ENCODE measurements at places on chromosomes 12 and 14.

- DNase-seq = no peak
Measured at GRCh38 chr12:104929977-104930376, 28.1 kb downstream of the SLC41A2 start.

DNA sequence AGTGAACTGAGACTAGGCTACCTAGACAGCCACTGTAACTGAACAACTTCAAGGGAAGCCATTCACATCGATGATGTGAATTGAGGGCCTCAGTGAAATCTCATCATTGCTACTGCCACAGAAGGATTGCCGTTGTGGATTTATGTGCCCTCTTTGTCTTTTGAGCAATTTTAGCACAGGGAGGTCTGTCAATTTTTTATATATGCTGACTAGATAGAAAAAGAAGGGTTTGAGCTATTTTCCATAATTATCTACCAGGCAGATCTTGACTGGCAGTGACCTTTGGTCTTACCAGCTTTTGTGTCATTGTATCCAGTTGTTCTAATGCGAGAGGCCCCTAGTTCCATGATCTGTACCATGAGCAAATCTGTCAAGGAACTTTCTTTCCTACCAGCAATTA lies 179.4 kb downstream of the ERC1 start:
- no peak for DNase-seq

- no peak for DNase-seq
Measured at GRCh38 chr12:5723071-5723470, 222.0 kb downstream of the ANO2 start.

GRCh38 chr14:99627510-99628381 lies 17.2 kb upstream of the HHIPL1 start:
- no peak for DNase-seq

GRCh38 chr12:130870442-130871285 lies 1.2 kb upstream of the RAN start:
- DNase-seq = peak; percentile 56

DNA sequence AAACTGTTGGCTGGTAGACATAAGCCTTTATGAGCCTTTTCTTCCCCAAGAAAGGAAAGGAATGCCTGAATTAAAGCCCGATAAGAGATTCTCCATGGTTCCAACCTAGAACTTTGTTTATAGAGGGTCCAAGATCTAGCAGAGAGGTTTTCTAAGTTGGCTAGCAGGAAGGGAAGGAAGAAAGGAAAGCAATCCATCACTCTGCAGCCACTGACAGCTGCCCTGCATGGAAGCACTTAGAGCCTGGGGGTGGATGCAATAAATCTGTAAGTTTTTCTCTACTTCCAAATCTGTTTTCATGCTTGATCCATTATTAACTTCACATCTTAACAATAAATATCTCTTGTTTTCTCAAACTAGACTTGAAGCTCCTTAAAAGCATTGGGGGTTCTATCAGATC lies 224.4 kb downstream of the KSR2 start:
- no peak for DNase-seq

DNA sequence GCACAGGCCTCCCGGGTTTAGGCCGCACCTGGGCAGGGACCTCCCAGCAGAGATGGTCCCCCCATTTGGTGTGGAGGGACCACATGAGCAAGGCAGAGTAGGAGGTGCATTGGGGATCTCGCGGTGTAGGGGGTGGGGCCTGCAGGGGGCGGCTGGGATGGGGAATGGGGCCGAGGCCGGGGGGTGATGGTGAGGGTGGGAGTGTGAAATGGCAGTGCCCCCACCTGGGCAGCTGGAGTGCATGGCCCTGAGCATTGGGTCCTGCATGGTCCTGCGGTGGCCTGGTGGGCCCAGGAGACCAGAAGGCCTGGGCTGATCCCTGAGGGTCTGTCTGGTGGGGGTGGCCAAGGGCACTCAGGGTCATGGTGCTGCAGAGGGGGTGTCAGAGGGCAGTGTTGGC lies 111.8 kb downstream of the KIF26A start:
- no peak for DNase-seq

- DNase-seq = no peak
Measured at GRCh38 chr12:106594447-106594846, 11.6 kb downstream of the RFX4 start.

- DNase-seq = no peak
Measured at GRCh38 chr14:37796703-37797416, 201.4 kb downstream of the TTC6 start.

DNA sequence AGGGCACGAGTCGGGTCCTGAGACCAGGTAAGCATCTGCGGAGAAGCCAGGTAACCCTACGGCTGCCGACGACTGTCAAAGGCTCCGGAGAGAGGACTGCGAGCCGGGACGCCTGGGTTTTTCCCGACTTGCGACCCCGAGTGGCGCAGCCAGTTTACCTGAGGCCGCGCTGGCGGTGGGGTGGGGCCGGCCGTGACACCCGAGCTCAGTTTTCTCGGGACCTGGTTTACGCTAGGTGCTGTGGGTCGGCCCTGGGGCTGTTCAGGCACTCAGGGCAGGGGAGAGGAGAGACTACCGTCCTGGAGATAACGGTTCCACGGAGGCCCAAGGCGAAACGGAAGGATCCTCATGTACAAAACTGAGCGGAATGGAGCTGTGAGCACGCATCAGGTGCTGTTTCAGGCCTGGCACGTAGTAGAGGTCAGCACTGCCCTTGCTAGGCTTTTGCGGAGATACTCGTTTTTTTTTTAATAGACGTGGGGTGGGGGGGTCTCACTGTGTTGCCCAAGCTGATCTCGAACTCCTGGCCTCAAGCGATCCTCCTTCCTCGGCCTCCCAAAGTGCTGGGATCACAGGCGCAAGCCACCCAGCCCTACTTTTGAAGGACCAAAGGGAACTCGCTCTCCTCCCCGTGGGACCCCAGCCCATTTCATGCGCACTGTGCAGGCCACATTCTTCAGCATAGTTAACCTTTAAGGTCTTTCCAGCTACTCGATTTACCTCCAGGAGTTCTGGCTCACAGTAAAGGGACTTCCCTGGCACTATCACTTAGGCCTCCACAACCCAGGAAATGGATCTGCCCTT lies 471 bp downstream of the MTRFR start:
- DNase-seq = no peak

DNA sequence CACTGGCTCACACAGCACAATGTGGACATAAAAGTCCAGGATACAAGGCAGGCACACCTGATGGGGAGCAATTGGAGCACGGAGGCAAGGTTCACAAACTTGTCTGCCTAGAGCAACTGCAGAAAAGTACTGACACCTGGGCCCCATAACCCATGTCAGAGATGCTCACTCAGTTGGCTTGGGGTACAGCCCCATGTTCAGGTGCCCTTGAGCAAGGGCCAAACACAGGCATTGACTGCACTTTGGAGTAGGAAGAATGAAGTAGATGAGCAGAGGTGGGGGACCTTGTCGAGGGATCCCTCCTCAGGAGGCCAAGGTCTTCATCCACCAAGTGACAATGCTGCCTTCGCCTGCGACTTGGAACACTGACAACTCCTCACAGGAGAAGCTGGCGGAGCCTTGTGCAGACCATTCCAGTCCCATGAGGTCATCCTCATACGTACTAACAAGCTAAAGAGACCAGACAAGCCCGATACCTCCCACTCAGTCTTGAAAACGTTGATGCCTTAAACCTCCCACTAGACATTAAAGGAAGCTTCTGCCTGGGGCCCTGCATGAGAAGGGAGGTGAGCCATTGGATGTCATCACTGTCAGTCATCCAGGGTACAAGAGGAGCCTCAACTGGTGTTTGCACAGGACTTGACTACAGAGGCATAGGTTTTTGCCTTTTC lies 42.5 kb upstream of the C14orf180 start:
- no peak for DNase-seq

GRCh38 chr14:33282331-33283230 lies 343.9 kb downstream of the NPAS3 start:
- no peak for DNase-seq

DNA sequence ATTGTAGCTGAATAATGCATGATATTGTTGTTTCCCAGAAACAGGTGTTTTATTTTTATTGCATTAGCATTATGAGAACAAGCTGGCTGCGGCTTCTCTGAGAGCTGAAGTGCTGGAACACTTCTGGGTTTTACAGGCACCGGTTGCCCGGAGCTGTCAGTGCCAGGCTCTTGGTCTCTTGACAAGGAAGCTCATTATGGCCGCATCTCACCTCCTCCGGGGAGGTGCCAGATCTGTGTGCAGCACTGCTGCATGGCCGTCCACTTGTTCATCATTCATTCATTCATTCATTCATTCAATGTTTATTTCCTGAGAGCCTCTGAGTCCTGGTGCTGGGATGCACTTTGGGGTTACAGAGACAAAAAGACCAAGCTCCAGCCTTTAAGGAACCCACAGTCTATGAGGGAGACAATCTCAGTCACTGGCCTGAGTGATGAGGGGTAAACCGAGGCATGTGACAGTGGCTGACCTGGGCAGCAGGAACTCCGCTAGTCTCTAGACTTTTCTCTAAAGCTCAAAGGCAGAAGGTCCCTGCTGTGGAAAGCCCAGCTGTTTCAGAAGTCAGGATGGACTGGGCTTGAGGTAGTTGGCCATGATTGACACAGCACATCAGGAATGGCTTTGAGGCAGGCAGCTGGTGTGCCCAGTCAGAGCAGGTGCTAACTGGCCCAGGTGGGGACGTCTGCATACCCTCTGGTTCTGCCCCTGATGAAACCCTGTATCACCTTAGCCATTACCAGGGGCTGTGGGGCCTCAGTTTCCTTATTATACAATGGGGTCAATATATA lies 181.0 kb downstream of the ADGRD1 start:
- DNase-seq = peak; percentile 20

GRCh38 chr14:24080888-24081738 lies 9.8 kb downstream of the CPNE6 start:
- DNase-seq = no peak

- no peak for DNase-seq
Measured at GRCh38 chr12:3173008-3173553, 95.9 kb downstream of the TSPAN9 start.

DNA sequence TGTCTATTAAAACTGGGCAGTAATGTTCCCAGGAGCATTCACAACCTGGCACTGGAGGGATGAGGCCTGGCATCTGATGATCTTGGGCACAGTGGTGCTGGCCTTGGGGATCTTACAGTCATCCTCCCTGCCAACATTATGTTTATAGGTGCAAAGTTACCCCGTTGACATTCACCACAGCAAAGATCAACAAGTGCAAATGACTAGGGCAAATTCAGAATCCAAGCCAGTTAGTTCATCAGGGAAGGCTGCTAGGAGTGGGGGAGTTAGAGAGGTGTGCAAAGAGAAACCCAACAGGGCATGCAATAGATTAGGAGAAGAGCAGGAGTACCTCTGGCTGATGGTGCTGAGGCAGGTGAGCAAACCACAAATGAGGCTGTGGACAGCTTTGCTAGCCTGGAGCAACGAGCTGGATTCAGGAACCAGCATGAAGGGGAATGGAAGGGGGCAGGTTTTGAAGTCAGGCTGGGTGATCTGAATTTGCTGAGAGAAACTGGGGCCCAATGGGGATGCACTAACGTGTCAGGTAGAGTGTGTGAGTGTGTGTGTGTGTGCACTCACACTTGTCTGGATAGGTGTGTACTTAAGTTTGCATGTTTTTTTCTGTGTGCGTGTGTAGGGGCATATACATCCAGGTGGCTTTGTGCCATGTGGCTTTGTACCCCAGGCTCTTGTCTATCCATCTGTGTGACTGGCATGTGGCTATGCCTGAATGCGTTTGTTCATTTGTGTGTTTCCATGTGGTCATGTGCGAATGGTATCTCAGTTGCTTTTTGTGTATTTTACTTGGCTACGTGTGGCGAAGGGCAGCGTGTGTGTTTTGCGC lies 1.6 kb downstream of the CISTR start:
- no peak for DNase-seq

- no peak for DNase-seq
Measured at GRCh38 chr12:93624595-93625294, 52.3 kb downstream of the SOCS2 start.

DNA sequence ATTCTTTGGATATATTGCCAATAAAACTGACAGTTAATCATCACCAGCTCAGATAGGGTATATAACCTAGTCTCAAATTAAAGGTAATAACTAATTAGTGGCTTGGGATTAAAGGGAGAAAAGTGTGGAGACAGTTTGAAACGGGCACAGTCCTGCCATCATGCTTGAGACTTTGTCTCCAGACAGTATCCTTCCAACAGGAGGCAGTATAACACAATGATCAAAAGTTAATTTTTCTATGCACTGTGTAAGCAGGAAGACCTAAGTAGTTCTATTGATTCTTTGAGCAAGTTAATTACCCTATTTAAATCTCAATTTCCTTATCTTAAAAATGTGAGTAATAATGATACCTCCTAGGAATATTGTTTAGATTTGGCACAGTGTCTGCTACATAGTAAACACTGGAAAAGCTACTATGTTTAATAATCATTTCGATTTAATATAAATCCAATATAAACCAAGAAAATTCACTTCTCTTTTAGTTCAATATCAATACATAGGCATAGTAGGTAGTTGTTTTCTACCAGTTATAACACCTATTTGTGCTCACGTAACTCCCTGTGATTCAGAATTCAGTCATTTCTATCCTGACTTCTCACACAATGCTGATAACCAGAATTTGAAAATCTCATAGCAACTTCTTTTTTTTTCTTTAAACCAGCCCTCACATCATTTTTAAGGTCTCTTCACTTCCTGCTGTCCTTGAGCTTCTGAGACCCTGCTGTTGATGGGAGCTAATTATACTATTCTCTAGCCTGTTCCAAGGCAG lies 53.7 kb downstream of the GALNT4 start:
- no peak for DNase-seq

DNA sequence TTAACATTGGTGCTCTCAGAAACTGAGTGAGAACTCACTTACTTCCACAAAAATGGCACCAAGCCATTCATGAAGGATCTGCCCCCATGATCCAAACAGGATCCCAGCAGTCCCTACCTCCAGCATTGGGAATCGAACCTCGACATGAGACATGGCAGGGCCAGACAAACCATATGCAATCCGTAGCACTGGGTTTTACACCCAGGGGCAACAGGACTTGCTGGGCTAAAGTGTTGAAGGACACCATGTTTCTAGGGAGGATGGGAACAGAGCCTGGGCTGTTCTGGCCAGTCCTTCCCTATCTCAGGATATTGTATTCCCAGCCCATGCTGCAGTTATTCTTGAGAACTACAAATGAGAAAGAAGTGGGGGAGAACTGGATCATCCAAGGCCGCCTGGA lies 36.6 kb downstream of the SERPINA3 start:
- peak; percentile 5 for DNase-seq

DNA sequence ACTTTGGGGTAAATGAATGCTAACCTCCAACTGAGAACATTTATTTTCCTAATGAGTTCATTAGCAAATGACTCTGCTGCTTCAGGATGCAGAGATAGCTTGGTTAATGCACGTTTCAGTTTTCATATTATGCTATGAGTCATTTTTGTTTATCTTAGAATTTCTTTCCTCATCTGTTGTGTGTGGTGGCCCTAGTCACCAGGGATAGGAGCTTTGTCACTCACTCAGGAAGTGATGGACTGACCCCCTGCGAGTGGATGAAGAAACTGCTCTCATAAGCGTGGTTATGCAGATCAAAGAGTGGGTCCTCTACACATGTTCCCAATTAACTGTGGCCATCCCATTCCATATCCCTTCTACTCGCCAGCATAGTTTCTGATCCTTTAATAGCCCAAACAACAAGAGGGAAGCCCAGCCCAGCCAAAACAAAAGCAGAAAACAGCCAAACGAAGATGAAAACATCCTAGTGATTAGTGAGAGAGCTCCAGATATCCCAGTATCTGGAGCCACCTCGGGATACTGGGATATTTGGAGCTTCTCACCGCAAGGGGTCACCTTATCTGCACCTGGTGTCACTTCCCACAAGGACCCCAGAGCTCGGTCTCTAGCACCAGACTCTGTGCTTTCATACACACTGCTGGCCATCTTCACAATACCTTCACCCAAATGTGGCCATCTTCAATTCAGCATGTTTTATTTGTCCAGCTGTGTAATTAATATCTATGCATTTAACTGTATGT lies 8.6 kb downstream of the TC2N start:
- DNase-seq = no peak

- DNase-seq = no peak
Measured at GRCh38 chr12:110200124-110200417, 75.9 kb downstream of the IFT81 start.
